NCI-H446 (cell line): ENCODE measurements at places on chromosomes 7 and 10.

- no peak for DNase-seq
These were observed 47.4 kb upstream of the PRKAR1B start for GRCh38 chr7:774161-775109.

- DNase-seq, result no peak
These were observed 93.8 kb downstream of the PARD3 start for GRCh38 chr10:34721208-34721840.

GRCh38 chr10:78388331-78389050 is 354.8 kb downstream of the RPS24 start:
- no peak for DNase-seq

DNA sequence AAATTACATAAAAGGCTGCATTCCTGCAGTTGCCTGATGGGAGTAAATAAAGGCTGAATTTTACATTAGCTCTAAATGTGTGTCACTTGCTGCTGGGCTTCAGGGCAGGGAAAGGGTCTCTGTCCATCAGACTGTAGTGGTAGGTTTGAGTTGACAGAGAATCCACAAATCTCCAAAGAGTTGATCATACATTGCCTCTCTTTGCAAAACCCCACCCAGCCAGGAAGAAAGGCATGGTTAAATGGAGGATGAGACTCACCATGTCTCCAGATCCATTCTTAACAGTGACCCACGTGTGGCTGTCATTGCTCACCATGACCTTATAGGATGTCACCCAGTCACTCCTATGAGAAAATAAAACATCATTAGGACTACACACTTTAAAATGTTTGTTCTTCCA is 92.8 kb downstream of the CPXM2 start:
- DNase-seq, result no peak

- no peak for DNase-seq
These were observed 835 bp upstream of the COL28A1 start for GRCh38 chr7:7536396-7537019.

DNA sequence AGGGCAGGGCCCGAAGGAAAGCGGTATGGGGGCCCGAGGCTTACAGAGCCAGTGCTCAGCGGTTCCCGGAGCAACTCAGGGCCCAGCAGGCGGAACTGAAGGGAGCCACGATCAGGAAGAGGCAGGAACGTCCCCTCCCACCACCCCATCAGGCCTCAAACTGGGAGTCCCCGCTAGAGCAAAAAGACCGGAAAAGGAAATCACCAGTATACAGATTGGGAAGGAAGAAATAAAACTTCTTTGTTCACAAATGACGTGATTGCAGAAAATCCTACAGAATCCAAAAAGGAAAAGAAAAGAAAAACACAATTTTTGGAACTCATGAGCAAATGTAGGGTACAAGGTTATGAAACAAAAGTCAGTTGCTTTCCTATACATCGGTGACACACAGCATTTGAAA is 21.6 kb upstream of the ZFAND2A start:
- DNase-seq, result no peak

DNA sequence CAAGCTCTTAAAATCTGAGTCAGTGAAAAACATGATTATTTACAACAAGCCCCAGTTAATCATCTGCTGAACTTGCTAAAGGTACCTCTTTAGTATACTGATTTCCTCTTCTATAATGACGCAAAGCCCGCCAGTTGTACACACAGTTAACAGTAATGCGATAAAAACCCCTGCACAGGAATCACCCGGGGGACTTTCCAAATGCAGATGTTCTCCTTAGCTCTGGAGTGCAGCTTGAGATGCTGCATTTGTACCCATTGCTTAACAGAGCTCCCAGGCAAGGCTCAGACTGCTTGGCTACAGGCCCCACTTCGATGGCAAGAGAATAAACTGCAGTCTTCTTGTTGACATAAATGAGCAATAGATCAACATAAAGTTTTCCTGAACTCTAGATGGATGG is 279.6 kb upstream of the HGF start:
- no peak for DNase-seq

DNA sequence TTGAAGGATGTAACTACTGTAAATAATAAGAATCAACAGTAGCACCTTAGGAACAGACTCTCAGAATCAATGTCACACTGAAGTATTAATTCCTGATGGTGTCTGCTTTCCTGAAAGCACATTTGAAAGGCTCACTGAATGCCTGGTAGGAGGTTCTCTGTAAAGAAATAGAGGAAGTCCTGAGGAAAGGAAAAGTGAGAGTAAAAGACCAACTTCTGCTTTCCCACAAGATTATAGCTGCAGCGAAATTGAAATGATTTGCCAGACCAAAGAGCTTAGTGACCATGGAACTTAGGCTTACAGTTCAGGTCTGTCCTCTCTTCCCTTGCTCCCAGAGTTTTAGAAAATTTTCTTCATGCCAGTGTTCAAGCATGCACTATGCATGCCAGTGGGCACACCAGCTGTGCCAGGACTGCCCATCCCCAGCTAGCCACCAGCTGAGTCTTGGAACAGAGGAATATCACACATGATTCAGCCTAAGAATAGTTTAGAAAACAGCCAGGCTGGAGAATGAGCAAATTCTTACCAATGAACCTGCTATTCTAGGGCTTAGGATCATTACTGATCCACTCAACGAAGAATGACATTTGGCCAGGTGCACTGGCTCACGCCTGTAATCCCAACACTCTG is 123.2 kb downstream of the HERPUD2 start:
- no peak for DNase-seq

- DNase-seq, result no peak
These were observed 109.3 kb downstream of the TCF7L2 start for GRCh38 chr10:113059371-113059780.

- no peak for DNase-seq
These were observed 287.0 kb upstream of the AOAH start for GRCh38 chr7:37011151-37011890.

- no peak for DNase-seq
These were observed 239.7 kb upstream of the MKLN1 start for GRCh38 chr7:131087756-131088658.

DNA sequence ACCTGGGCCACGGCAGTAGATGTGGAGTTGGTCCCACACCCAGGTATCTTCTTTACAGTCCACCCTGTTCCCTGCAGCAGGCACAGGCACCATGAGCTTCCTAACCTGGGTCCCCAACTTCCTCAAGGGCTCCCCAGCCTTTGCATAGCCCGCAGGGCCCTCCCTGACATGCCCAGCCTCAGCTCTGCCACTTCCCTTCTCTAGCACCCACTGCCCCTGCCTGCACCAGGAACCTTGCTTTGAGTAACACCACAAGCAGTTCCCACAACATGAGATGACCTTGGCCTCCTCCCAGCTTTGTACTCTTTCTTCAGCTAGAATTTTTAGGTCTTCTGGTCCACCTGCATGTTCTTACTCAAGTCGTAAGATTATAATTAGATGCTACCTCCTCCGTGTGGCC is 92.2 kb upstream of the ZPBP start:
- DNase-seq, result no peak

DNA sequence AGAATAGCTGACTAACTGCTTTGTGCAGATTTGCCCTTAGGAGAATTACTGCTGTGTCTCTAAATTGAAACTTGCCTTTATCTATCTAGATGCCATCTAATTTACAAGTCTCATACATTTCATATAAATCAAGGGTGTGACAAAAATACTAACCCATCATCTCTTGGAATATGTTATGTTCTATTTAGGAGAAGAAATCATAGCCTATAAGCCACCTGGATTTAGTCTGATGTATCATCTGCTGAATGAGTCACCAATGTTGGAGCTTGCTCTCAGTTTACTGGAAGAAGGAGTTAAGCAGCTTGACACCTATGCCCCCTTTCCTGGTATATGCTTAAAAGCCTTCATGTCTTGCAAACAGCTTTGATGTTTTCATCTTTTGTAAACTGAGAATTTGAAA is 43.5 kb downstream of the NUP205 start:
- no peak for DNase-seq

DNA sequence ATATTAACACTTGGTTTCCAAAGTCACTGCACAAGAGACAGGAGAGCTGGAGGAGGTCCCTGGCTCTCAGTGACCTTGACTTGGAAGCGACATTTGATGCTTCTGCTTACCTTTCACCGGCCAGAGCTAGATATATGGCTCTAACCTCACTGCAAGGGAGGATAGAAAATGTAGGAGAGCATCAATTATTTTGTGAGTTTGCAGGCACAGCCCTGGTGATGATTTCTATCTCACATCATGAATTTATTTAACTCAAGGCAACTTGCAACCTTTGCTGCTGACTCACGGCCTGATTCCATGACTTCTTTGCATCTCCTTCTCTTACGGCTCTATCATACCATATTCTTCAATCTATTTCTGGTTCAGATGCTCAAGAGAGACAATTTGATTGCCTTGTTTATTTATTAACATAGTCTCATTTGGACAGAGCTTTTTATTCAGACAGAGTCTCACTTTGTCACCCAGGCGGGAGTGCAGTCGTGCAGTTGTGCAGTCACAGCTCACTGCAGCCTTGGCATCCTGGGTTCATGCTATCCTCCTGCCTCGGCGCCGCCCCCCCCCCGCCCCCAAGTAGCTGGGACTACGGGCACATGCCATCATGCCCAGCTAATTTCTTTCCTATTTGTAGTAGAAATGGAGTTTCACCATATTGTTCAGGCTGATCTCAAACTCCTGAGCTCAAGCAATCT is 196.0 kb downstream of the REEP3 start:
- DNase-seq, result no peak

- no peak for DNase-seq
These were observed 10.0 kb upstream of the GTF2IRD1 start for GRCh38 chr7:74443543-74444247.

DNA sequence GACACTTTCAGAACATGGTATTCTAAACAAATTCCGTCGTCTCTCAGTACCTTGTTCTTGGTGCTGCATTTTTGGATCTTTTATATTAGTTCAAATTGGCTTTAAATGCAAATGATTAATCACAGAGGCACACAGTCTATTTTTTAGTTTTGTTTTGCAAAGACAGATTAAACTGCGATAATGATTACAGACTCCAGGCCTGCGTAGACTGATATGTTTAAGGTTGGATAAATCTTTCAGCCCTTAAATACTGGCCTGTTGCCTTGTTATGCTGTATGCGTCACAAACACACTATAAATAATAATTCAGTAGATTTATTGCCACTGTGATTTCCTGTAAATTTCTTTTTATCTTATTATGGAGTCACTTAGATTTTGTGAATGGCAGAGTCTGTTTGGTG is 19.3 kb downstream of the CACNB2 start:
- DNase-seq, result no peak

DNA sequence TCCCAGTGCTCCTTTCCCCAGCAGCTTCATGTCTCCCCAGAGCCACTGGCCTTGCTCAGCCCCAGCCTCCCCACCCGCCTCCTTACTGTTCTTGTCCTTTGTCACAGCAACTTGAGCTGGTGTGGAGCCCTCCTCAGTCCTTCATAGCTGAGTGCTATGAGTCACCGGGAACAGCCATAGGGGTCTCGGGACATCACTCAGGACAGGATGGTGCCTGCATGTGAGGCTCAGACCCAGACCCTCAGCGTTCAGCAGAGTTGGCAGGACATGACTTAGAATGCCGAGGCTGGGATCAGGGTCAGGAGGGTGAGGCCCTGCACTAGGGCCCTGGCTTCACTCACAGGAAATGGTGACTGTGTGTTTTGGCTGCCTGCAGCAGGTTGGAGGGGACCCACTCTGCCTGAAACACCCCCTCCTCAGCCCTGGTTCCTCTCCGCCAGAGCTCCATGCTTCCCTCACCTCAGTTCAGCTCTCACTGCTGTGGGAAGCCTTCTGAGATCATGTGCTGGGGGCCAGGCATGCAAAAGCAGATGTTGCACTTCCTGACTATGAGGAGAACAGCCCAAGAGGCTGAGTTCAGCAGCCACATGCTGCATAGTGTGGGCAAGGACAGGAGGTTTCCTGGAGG is 40.7 kb upstream of the GJD4 start:
- DNase-seq, result no peak

DNA sequence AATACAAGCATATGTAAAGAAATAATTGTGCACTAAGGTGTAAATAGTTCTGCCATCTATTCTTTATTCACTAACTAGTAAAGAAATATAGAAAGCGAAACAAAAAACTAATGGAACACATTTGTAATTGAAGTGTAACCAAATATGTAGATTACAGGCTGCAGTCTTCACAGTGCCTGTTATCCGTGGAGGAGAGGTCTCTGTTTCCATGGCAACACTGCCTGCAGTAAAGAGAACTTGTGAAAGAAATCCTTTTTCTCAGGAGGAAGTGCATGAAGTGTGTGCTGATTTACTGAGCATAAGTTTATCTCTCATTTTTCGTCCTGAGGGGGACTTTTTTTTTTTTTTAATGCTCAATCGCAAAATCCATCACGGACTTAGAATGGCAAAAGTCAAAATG is 102.5 kb downstream of the APBB1IP start:
- no peak for DNase-seq

- DNase-seq, result no peak
These were observed 109.1 kb downstream of the POU6F2 start for GRCh38 chr7:39086638-39087360.

- DNase-seq, result peak; percentile 81
These were observed 27.1 kb downstream of the OGDH start for GRCh38 chr7:44633254-44634186.

DNA sequence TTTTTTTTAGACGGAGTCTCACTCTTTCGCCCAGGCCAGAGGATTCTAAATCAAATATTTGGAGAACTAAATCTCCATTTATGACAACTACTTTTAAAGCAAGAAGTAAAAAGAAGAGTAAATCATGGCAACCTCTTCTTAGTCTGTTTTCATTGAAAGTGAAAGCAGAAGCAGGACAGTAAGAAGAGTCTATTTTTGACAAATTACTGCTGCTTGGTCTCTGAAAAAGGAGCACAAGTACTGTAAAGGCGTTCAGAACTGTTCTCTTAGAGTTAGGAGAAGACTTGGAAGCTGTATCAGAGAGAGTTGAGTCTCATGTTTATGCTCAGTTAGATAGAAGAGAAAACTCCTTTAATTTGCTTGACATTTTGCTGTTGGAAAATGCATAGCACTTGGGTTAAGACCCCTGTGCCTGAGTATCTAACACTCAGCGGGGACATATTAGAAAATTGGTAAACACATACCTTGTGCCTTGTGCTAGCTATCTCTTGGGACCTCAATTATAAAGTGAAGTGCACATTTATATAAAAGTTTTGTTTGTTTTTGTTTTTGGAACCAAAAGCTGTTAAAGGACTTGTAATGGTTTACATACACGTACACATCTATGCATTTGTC is 433.0 kb downstream of the ANKRD7 start:
- DNase-seq, result no peak

GRCh38 chr7:98551611-98552273 is 65.3 kb upstream of the NPTX2 start:
- DNase-seq, result no peak

DNA sequence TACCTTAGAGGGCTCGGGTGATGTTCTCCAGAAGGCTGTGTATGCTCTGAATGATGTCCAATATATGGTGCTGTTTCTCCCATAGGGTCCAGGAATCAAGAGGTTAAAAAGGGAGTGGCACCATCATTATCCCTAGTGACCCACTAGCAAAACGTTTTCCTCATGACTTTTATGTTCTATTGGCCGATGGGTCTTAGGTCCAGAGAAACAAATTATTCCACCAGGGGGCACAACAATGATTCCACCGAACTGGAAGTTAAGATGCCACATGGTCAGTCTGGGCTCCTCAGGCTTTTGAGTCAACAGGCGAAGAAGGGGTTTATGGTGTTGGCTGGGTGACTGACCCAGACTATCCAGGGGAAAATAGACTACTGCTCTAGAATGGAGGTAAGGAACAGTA is 256.1 kb downstream of the COBL start:
- DNase-seq, result no peak

- DNase-seq, result no peak
These were observed 5.0 kb downstream of the LBX1 start for GRCh38 chr10:101224060-101224909.
